ENCODE measurements at places on chromosomes 2 and 18. TPM values are rescaled to one million over a fixed set of nuclear protein-coding genes. Genes with fewer than 3 reads are reported as not detected.

The KCNS3 gene
- 2.2 TPM for total RNA-seq

The GNAL gene
- 20.7 TPM for total RNA-seq

The LONRF2 gene
- 2.2 TPM for total RNA-seq

The RGPD3 gene
- total RNA-seq = 2.4 TPM

The ADD2 gene
- total RNA-seq = 1.5 TPM

The RNF125 gene
- 16.0 TPM for total RNA-seq

The FAM237A gene
- total RNA-seq = not detected

The GAL3ST2 gene
- total RNA-seq = 2.2 TPM

The FEV gene
- total RNA-seq = not detected

The REG1B gene
- total RNA-seq = not detected

Measured in subcutaneous adipose tissue (tissue), 4 donors.